ENCODE measurements at places on chromosomes 2 and 18.

- DNase-seq: no peak
Observed at GRCh38 chr2:39631718-39632117, 34.0 kb upstream of the TMEM178A start.

- no peak for DNase-seq
Observed at GRCh38 chr2:117985092-117985491, 28.8 kb downstream of the CCDC93 start.

GRCh38 chr2:237397072-237397471 is 16.9 kb downstream of the COL6A3 start:
- DNase-seq: no peak

DNA sequence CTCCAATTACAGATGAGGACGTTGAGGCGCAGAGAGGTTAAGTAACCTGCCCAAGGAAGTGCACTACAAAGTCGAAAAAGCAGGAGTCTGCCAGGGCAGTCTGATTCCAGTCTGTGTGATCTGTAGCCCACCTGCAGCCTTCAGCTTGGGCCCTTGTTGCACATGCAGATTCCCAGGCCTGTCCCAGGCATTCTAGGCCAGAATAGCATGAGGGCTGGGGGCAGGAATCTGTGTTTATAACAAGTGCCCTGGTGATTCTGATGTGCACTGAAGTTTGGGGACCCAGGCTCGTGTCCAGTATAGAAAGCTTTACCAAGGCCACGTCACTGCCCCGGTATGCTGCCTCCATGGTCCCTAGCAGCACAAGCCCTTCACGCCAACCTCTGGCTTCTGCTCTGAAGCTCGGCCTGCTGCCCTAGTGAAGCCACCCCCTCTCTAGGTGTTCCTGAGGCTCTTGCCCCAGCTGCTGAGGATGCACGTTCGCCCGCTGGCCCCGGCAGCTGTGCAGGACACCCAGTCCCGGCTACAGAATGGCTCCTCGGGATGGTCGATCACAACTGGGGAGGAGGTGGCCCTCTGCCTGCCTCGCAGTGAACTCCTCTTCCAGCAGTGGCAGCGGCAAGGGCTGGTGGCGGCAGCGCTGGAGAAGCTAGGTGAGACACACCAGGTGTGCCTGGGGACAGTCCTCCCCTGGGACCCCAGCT is 4.6 kb downstream of the CHRNG start:
- DNase-seq: no peak

- no peak for DNase-seq
Observed at GRCh38 chr18:45991788-45992187, 24.7 kb upstream of the EPG5 start.

DNA sequence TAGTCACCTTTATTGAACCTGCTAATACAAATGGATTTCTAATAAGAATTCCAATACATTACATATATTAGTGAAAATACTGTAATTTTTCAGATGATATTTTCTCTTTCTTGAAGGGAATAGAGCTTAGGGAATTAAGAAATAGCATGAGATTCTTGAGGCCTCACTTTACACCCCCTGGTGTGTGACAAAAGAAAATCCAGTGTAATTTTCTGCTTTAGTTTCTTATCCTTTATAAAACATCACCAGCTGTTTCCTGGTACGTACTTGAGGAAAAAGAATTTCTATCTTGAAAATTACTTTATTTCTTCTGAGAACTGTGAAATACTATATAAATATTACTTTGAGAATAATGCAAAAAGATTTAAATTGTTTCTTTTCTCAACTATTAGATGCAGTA is 71.6 kb downstream of the CLIP4 start:
- DNase-seq: no peak

DNA sequence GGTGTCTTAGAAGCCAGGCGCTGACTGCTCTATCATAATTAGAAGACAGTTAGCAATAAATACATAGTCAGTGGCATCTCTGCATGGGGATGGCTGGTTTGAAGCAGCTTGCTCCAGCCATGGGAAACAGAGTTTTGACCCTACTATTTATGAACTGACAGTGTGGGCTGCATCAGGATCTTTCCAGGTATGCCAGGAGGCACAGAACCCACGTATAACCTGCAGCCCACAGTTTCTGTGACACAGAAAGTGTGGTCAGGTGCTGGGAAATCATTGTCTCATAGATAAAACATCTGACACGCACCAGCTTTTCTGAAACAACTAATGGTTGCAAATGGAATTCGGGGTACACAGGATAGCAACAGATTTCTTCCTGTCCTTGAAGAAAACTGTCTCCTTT is 34.7 kb downstream of the INPP4A start:
- no peak for DNase-seq

- DNase-seq: no peak
Observed at GRCh38 chr2:125861461-125861860, 794.5 kb upstream of the GYPC start.

GRCh38 chr2:42219160-42219559 is 50.0 kb downstream of the EML4 start:
- DNase-seq: no peak

DNA sequence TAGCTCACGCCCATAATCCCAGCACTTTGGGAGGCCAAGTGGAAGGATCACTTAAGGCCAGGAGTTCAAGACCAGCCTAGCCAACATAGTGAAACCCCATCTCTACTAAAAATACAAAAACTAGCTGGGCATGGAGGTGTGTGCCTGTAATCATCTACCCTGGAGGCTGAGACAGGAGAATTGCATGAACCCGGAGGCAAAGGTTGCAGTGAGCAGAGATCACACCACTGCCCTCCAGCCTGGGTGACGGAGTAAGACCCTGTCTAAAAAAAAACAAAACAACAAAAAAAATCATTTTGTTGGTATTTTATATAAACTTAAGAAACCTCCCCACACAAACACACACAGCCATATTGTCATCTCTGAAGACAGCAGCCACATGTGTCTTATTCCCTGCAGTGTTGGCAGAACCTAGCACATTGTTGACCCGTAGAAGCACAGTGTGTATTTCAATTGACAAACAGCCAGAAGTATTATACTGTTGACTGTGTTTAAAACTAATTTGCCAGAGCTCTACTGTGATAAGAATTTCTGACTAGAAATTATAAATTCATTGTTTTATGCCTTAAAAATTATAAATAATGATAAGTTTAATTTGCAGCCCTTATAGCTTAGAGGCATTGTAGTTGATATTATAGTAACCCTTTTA is 68.1 kb downstream of the DNAJC10 start:
- DNase-seq: no peak

DNA sequence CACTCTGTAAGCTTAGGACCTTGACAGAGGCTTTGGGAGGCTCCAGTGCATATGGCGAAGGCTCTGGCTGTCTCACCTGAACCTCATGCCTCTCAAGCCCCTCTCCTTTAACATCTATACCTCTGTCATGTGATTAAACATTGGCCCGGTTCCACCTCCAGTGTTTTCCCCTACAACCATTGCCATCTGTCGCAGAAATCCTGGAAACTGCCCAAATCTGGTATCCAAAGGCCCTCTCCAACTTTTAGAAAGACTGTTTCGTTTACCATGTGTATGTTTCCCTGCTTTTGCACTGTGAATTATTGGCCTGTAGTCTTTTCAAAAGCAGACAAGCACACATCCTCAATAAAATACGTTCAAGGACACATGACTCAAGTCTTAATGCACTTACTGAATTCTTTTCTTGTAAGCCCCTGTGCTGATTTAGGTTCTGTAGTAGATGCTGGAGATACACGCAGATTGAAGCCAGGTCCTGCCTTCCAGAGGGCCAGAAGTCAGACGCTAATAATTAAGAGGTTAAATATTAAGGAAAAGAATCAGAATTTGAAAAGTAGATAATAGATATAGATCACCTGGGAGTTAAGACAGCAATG is 386.4 kb upstream of the SLC14A2 start:
- no peak for DNase-seq

DNA sequence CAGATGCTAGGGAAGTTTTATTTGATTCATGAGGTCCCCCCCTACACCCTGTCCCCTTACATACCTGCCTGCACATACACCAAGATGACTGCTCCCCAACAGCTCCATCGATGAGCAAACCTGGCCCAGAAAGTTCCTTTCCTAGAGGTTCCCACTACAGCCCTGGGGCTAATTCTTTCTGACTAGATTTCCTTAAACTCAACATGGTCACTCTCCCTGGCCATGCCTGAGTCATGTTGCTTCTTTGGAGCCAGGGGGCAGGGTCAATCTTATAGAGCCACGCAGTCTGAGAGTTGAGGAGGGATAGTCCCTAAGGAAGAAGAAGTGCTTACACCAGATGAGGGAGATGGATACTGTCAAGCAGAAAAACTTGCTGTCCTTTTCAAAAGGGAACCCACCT is 67.7 kb upstream of the GLI2 start:
- no peak for DNase-seq

GRCh38 chr18:30486856-30487255 is 555.7 kb downstream of the DSC3 start:
- DNase-seq: no peak

- no peak for DNase-seq
Observed at GRCh38 chr2:191428141-191428540, 182.9 kb downstream of the MYO1B start.

DNA sequence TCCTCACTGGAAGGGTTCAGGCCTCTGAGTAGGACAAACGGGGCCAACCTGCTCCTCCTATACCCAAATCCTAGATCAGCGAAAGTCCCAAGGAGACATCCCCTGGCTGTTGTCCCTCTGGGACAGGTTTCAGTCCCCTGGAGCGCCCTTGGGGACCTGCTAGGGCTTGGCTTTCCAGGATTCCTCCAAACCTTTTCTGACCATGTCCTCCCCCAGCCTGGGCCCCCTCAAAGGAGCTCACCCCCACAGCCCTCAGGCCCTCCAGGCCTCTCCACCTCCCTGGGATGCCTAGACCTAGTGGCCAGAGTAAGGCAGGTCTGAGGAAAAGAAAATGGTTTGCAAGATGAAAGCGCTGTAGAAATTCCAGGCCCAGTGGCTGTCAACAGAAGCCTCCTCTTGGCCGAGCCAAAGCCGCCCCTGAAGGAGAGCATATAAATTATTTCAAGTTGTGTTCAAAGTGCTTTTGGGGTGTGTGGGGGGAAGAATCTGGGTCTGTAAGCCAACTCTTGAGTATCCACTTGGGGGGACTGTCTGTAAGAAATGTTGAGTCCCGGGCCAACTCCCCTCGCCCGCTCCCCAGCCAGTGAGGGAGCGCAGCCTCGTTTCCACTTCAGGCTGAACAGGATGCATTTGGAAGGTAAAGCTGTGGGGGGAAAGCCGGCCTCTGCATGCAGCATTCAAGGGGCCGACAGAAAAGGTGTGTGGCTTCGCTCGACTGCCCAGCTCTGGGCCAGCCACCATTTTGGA is 158.6 kb downstream of the DYSF start:
- peak; percentile 7 for DNase-seq

DNA sequence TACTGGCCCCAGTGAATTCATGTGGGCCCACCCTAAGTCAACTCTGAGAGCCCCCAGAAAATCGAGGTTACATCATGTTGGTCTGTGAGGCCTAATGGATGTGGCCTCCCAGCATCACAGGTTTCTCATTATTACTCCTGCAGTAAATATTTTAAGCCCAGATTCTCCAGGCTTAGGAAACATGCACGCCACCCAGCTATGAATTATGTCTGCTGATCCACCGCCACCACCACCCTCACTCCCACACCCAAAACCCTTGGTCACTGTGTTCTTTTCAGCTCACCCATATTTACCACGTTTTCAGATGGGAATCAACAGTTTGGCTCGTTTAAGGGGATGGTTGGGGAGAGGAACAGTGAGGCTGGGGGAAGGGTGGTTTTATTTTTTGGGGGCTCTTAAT is 128.6 kb downstream of the NCK2 start:
- DNase-seq: no peak

- DNase-seq: no peak
Observed at GRCh38 chr2:213496226-213496625, 212.0 kb downstream of the SPAG16 start.

GRCh38 chr2:80058562-80058961 is 246.0 kb downstream of the LRRTM1 start:
- DNase-seq: no peak

DNA sequence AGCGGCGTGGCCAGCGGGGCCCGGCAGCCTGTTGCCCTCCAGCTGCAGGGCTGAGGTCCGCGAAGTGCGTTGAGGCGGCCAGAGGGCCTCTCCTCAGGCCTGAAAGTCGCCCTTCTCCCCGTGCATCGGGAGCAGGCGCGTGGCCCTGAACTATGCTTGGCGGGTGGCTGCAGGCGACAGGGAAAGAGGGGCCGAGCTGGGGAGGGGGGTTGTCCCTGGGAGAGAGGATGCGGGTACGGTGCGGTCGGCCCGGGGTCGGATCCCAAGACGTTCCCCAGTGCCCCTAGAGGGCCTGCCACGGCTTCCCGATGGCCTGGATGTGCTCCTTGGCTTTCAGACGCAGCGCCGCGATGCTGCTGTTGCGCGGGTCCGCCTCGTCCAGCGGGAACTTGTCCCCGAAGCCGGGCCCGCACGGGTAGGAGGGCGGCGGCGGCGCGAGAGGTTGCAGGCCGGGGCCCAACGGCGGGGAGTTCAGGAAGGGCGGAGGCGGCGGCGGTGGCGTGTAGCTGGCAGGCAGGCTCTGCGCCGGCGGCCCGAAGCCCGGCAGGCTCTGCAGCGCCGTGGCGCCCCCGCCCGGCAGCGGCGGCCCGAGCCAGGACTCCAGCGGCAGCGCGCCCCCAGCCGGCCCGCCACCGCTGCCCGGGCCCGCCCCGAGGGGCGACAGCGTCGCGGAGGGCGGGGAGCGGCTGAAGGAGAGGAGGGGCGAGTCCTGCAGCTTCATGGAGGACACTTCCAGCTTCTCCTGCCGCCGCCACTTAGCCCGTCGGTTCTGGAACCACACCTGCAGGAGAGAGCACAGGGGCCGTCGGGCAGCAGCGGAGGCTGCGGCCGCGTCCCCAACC is 4.3 kb downstream of the RAX start:
- DNase-seq: peak; percentile 64

GRCh38 chr2:227855440-227855839 is 16.0 kb upstream of the DAW1 start:
- DNase-seq: no peak

GRCh38 chr18:13374468-13375301 is 156.1 kb downstream of the LDLRAD4 start:
- DNase-seq: no peak

- no peak for DNase-seq
Observed at GRCh38 chr2:69185807-69186206, 172.8 kb downstream of the ANTXR1 start.

All from activated CD4-positive, alpha-beta memory T cell treated with anti-CD3 and anti-CD28 coated beads, Interleukin-2, amount 10 ng/mL, durations not matched to agents 7 days and 5 days (primary cell).